ENCODE measurements at places on chromosomes 4 and X.

- no peak for DNase-seq
These were observed 49.3 kb upstream of the CLCN4 start for GRCh38 chrX:10107483-10107882.

DNA sequence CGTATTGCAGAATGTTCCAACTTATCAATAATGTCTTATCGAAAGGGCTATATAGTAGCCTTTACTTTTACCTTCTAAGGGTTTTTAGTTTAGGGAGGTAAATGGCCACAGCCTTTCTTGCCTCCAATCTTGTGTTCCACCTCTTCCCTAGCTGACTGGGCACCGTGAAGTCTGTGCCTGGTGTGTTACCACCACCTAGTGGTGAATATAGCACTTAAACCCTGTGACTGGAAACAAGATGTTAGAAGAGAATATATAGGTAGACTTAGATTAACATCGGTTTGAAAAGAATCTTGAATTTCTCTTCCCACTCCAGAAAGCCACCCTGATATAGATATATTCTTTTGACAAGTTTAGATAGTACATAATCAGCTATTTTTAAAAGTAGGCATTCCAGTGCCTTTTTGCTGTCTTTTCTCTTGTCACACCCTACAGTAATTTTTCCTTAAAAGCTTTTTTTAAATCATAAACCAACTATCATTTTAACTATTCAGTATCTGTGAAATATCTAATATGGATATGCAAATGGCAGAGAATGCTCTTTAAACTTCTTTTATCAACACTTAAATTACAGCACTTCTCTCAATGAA is 27.8 kb upstream of the ADH7 start:
- no peak for DNase-seq

GRCh38 chrX:124289443-124289842 is 43.0 kb upstream of the TEX13D start:
- DNase-seq: no peak

DNA sequence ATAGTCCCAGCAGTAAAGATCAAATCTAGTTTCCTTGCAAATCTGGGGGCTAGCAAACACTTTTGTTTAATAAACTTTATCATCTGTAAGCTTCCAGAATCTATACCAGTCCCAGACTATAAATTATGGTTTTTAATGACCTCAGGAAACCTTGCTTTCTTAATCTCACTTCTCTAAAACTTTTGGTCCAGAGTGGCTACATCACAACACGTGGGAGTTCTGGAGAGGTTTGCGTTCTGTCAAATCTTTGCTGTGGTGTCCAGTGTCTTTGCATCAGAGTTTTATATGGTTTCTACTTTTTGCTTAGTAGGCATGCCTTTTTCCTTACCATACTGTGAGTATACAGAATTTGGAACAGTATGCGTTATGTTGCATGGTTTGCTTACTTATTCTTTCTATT is 193.9 kb downstream of the ANK2 start:
- no peak for DNase-seq

- no peak for DNase-seq
These were observed 47.3 kb upstream of the TLR3 start for GRCh38 chr4:186021461-186022167.

- no peak for DNase-seq
These were observed 89.5 kb upstream of the CITED1 start for GRCh38 chrX:72395237-72395636.

DNA sequence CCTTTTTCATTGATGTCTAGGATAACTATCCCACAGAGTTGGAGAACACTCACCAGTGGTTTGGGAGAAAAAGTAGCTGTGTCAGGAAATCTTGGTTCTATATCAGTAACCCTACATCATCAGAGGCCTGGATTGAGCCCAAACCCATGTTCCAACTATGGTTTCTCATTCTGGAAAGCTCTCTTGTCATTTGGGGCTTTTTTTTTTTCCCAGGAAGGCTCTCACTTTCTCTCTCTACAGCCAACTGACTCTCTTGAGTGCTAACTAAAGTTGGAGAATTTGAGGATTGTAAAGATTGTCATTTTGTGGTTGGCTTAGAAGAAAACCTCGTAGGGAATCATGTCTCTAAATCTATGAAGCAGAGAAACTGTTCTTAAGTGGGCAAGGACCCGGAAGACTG is 228.2 kb upstream of the DIPK2B start:
- no peak for DNase-seq

DNA sequence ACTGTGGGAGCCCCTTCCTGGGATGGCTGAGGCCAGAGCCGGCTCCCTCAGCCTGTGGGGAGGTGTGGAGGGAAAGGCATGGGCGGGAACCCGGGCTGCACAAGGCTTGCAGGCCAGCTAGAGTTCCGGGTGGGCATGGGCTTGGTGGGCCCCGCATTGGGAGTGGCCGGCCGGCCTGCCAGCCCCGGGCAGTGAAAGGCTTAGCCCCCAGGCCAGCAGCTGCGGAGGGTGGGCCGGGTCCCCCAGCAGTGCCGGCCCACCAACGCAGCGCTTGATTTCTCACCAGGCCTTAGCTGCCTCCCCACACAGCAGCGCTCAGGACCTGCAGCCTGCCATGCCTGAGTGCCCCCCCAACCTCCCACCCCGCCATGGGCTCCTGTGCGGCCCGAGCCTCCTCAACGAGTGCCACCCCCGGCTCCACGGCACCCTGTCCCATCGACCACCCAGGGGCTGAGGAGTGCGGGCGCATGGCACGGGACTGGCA is 78.0 kb downstream of the COX7B2 start:
- no peak for DNase-seq

- no peak for DNase-seq
These were observed 12.4 kb downstream of the NSD2 start for GRCh38 chr4:1883583-1883982.

GRCh38 chr4:10454121-10454520 is 3.1 kb downstream of the ZNF518B start:
- DNase-seq: no peak

- DNase-seq: peak; percentile 92
These were observed 440.9 kb downstream of the INPP4B start for GRCh38 chr4:142405021-142405694.

DNA sequence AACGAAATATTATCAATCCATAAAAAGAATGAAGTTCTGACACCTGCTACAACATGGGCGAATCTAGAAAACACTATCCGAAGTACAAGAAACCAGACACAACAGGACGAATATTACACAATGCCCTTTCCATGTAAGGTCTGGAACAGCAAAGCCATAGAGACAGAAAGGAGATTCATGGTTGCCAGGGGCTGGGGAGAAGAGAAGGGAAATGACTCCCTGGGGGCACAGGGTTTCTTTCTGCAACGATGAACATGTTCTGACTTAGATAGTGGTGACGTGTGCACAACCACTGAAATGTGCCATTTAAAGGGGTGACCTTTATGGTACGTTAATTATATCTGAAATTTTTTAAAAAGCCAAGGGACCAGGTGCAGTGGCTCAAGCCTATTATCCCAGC is 28.3 kb downstream of the GPR143 start:
- DNase-seq: no peak

GRCh38 chr4:6390356-6390755 is 82.1 kb downstream of the PPP2R2C start:
- DNase-seq: no peak

GRCh38 chr4:111018216-111018615 is 395.3 kb upstream of the PITX2 start:
- no peak for DNase-seq

DNA sequence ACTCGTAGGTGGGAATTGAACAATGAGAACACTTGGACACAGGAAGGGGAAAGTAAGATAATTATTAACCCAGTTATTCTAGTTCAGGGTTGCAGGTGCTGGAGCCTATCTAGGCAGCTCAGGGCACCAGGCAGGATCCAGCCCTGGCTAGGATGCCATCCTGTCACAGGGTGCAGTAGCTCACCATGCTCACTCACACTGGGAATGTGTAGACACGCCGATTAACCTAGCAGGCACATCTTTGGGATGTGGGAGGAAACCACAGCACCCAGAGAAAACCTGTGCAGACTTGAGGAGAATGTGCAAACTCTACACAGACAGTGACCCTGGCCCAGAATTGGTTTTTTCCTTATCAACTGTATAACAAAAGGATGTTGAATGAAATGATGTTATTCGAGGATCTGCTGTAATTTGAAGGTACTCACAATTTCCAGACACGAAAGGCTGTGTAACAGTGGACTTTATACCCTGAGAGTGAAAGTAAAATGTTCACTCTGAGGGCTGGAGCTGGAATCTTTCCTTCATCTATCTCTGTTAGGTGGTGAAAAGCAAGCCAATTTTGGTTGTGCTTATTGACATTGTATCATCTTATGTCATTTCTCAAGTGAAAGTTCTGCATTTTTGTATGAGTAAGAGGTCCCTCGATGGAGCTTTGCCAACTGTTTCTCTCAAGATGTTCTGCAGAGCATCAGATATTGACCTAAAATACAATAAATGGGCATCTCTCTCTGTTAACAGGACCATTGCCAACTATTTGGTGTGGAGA is 78.8 kb downstream of the PHEX start:
- no peak for DNase-seq

GRCh38 chrX:18016941-18017340 is 155.8 kb upstream of the RAI2 start:
- no peak for DNase-seq

- no peak for DNase-seq
These were observed 42.0 kb downstream of the CBLL2 start for GRCh38 chrX:22314692-22315091.

DNA sequence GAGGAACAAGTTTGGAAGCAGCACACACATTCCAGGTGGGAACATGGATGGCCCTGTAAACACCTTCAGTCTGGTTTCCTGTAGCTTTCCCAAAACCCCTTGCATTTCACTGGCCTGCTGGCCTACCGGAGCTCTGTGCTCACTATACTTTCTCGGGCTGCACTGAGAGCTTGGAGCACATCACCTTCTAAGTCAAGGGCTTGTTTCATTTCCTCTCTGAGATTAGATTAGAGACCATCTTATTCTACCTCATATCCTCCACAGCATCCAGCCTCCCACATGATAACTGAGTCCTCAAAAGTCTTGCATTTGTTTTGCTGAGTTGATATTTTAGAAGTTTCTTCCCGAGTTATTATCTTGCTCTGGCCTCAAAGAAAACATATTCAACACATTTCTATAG is 147.7 kb downstream of the RASL11B start:
- no peak for DNase-seq

GRCh38 chr4:5893004-5893580 is at the start of gene CRMP1:
Gene CRMP1, minus strand, starts transcription at chr4:5893086. Its CDS starts 117 bp downstream, at chr4:5892969.
- DNase-seq: no peak

- no peak for DNase-seq
These were observed 285.4 kb downstream of the OPHN1 start for GRCh38 chrX:68147848-68148247.

DNA sequence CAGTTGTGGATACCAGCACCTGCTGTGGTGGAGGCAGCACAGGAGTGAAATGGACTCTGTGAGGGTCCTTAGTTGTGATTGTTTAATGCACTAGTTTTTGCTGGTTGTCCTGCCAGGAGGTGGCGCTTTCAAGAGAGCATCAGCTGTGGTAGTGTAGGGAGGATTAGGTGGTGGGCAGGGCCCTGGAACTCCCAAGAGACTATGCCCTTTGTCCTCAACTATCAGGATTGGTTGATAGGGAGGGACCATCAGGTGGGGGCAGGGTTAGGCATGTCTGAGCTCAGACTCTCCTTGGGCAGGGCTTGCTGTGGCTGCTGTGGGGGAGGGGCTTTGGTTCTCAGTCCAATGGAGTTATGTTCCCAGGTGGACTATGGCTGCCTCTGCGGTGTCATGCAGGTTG is 121.9 kb downstream of the RRAGB start:
- no peak for DNase-seq

- DNase-seq: no peak
These were observed 120.8 kb downstream of the RASL11B start for GRCh38 chr4:52982946-52983340.

GRCh38 chrX:69097451-69098236 is 67.6 kb downstream of the PJA1 start:
- no peak for DNase-seq

GRCh38 chrX:136868283-136869055 is 12.1 kb downstream of the RBMX start:
- DNase-seq: no peak

- no peak for DNase-seq
These were observed 413 bp downstream of the PDK3 start for GRCh38 chrX:24465532-24465865.
